ENCODE measurements at places on chromosomes 2 and 18. TPM values are rescaled to one million over a fixed set of nuclear protein-coding genes. Genes with fewer than 3 reads are reported as not detected.

GRCh38 chr2:112958428-112959108 is 19.2 kb upstream of the IL36G start:
- H3K27ac ChIP-seq = no peak overlapping the region
- H3K27me3 ChIP-seq = no peaks in the 10 kb centered on the region
- peak; percentile 40 for DNase-seq

GRCh38 chr2:237816531-237816930 is 18.0 kb downstream of the RBM44 start:
- H3K4me1 ChIP-seq = peaks cover 20% of the 10 kb centered on the region
- no peaks in the 10 kb centered on the region for H3K27me3 ChIP-seq
- no peak overlapping the region for H3K4me3 ChIP-seq
- no peaks in the 10 kb centered on the region for H3K36me3 ChIP-seq

DNA sequence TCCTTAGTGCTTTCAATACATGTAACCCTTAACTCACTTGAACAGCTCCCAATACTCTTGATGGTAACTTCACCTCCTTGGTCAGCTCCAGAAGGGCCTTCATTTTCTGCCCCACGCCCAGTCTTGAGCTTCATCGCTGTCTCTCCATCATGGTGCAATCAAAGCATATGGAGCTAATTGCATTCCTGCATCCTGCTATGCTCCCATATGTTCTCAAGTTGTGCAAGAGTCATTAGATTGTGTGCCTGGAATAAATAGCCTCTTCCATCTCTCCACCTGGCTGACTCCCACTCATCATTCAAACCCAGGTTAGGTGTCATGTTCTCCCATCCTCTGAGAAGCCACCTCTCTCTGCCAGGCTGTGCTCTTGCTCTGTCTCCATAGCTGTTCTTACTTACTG is 364.5 kb upstream of the RGPD4 start:
- no peak overlapping the region for H3K27ac ChIP-seq
- H3K4me1 ChIP-seq = no peaks in the 10 kb centered on the region
- H3K27me3 ChIP-seq = no peaks in the 10 kb centered on the region
- H3K36me3 ChIP-seq = no peaks in the 10 kb centered on the region

DNA sequence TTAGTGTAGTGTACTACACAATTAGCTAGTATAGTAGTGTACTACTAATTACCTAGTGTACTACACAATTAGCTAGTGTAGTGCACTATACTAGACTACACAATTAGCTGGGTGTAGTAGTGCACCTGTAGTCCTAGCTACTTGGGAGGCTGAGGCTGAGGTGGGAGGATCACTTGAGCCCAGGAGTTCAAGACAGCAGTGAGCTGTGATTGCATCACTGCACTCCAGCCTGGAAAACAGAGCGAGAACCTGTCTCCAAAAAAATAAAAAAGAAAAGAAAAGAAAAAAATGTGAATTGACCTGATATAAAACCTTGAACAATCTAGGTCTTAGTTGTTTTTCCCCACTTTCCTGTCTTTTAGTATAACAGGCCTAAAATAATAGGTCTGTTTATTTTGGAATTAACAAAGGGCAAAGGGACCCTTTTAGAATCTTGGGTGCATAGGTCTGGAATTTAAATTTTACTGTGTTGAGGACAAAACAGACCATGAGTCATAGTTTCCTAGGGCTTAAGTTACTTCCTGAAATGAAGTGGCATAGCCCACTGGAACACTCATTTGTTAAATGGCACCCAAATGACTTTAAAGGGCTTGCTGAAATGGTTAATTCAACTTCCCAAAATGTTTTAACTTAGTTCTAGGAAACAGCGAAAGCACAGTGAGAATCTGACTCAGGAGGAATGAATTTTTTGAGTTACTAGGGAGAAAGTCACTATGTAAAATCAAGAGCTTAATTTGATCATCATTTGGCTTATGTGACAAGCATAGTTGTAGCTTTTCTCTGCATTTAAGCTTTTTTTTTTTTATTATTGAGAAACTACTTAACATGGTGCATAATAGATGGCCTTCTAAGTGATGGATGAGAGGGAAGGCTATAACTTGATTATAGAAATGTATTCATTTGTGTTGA is 50.7 kb upstream of the ARL5A start:
- peak overlapping the region; percentile 24 for H3K27ac ChIP-seq
- peak; percentile 60 for DNase-seq
- H3K4me3 ChIP-seq = no peak overlapping the region
- no peaks in the 10 kb centered on the region for H3K36me3 ChIP-seq
- peaks cover 7% of the 10 kb centered on the region for H3K4me1 ChIP-seq

DNA sequence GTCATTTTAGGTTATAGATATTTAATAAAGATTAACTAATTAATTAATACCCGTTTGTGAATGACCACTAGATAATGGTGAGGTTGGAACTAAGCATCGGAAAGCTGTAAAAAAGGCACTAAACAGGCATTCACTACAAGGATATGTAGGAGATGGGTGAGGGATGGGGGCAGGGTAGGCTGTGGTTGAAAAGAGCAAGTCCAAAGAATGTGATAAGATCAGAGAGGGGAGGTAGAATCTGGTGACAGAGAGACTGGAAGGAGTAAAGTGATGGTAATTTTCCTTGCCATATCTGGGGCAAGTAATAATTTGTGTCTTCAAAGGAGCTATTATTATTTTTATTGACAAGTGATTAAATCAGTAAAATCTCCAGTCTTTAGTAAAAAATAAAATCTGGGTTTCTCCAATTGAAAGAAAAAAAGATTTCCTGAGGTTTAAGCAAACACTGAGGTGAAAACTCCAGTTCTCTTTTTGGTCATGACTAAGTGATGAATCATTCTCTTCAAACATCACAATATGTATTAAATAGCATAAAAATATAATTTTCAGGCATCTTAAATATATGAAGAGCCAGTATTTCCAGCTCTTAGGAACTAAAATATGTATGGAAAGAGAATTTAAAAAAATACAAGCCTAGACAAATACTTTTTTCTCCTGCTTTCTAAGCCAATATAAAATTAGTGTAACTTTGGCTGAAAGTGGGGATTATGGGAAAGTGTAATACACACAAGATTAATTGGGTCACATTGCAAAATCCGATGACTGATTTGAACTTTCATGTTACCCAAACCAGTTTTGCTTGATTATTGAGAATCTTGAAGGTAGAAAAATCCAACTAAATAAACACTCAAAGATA is 259.1 kb upstream of the RBMS1 start:
- no peaks in the 10 kb centered on the region for H3K27me3 ChIP-seq
- peak; percentile 83 for DNase-seq
- peak overlapping the region; percentile 96 for H3K27ac ChIP-seq
- H3K4me3 ChIP-seq = peak overlapping the region; percentile 43
- H3K4me1 ChIP-seq = peaks cover 56% of the 10 kb centered on the region
- no peaks in the 10 kb centered on the region for H3K36me3 ChIP-seq

DNA sequence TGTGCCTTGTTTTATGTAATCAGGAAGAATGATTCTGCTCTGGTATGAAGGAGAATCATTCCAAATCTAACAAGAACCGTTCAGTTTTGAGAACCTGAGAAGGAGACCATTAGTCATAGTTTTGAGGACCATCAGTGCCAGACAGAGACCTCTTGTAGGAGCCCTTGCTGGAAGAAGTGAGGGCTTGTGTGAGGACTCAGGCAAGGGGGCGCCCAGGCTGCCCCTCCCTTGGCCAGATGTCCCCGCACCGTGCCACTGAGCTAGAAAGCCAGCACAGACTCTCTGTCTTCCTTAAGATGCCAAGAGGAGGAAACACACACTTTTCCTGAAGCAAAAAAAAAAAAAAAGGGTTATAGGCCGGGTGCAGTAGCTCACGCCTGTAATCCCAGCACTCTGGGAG is 55.7 kb upstream of the SLC39A10 start:
- peaks cover 14% of the 10 kb centered on the region for H3K4me1 ChIP-seq
- DNase-seq = no peak
- peak overlapping the region; percentile 49 for H3K27ac ChIP-seq

GRCh38 chr2:238438856-238439849 is 12.4 kb downstream of the ASB1 start:
- H3K27ac ChIP-seq = peak overlapping the region; percentile 81

- no peaks in the 10 kb centered on the region for H3K27me3 ChIP-seq
- H3K27ac ChIP-seq = no peak overlapping the region
- no peaks in the 10 kb centered on the region for H3K36me3 ChIP-seq
- H3K4me3 ChIP-seq = no peak overlapping the region
Measured at GRCh38 chr2:112957511-112957910, 20.3 kb upstream of the IL36G start.

DNA sequence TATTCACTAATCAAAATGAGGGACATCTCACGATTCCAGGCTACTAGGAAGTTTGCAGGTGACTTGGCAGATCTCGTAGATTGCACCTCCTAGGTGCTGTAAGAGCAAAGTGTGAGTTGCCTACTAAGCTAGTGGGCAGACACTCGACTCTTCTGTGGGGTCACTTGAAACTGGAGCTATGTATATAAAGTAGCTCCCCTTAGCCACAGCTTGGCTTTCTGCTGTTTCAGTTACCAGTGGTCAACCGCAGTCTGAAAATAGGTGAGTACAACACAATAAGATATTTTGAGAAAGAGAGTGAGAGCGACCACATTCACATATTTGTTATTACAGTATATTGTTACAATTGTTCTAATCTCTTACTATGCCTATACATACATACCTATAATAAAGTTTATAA is 23.3 kb downstream of the CTAGE1 start:
- no peak for DNase-seq
- H3K4me1 ChIP-seq = no peaks in the 10 kb centered on the region
- H3K27ac ChIP-seq = no peak overlapping the region
- no peak overlapping the region for H3K4me3 ChIP-seq
- H3K27me3 ChIP-seq = no peaks in the 10 kb centered on the region

- H3K4me3 ChIP-seq = no peak overlapping the region
- peaks cover 11% of the 10 kb centered on the region for H3K4me1 ChIP-seq
- H3K27ac ChIP-seq = no peak overlapping the region
- no peak for DNase-seq
Measured at GRCh38 chr2:19041434-19042041, 316.9 kb downstream of the OSR1 start.

- DNase-seq = peak; percentile 54
- H3K36me3 ChIP-seq = no peaks in the 10 kb centered on the region
Measured at GRCh38 chr18:21599585-21600525, 649 bp downstream of the ESCO1 start.

GRCh38 chr2:63590626-63591408 is 2.1 kb downstream of the MDH1 start:
- no peak overlapping the region for H3K27ac ChIP-seq
- DNase-seq = no peak
- peaks cover 23% of the 10 kb centered on the region for H3K4me1 ChIP-seq
- peaks cover 10% of the 10 kb centered on the region for H3K36me3 ChIP-seq

GRCh38 chr2:219384083-219384713 is 3.5 kb downstream of the DNPEP start:
- peaks cover 14% of the 10 kb centered on the region for H3K36me3 ChIP-seq
- no peak overlapping the region for H3K4me3 ChIP-seq
- peaks cover 6% of the 10 kb centered on the region for H3K4me1 ChIP-seq
- no peaks in the 10 kb centered on the region for H3K27me3 ChIP-seq
- no peak overlapping the region for H3K27ac ChIP-seq
- DNase-seq = no peak

DNA sequence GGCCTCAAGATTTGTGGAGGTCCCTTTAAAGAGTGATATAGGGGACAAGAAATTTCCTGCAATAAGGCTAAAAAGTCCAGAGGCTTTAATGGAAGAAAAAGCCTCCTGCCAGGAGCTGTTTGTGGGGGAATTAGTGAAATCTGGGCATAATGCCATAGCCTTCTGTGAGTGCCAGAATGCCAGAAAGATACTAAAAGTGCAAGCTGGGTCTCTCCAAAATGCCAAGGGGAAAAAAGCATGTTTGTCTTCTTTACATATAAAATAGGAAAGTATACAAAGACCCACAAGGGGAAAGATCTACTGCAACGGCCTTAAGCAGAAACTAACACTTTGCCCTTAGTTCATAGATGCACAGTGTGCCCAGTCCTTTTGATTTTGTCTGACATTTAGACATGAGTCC is 647.7 kb upstream of the ZNF804A start:
- H3K36me3 ChIP-seq = no peaks in the 10 kb centered on the region
- H3K4me3 ChIP-seq = no peak overlapping the region
- no peak overlapping the region for H3K27ac ChIP-seq
- no peak for DNase-seq
- no peaks in the 10 kb centered on the region for H3K27me3 ChIP-seq

DNA sequence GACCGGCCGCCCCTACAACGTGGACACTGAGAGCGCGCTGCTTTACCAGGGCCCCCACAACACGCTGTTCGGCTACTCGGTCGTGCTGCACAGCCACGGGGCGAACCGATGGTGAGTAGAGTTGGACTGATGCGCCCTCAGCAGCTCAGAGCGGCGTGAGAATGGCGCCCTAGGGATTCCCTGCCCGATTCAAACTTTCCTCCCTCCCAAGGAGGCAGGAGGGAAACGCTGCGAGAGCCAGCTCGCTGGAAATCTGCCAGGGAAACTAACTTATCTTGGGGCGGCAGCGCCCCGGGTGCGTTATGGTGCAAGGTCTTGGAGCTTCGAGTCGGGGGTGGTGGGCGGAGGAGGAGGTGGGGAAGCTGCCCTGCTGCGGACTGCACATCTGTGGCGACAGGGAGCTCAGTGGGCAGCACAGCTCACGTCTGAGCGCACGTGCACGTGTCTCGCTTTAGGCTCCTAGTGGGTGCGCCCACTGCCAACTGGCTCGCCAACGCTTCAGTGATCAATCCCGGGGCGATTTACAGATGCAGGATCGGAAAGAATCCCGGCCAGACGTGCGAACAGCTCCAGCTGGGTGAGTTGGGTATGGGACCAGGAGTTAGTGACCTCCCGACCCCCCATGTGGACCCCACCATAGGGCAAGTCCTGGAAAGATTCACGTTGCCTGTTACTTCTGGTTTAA is 697 bp downstream of the ITGA4 start:
- H3K4me3 ChIP-seq = no peak overlapping the region
- DNase-seq = no peak
- H3K36me3 ChIP-seq = no peaks in the 10 kb centered on the region
- H3K27ac ChIP-seq = no peak overlapping the region
- H3K4me1 ChIP-seq = no peaks in the 10 kb centered on the region

- no peak overlapping the region for H3K27ac ChIP-seq
- H3K27me3 ChIP-seq = peaks cover 8% of the 10 kb centered on the region
- DNase-seq = no peak
- no peak overlapping the region for H3K4me3 ChIP-seq
- no peaks in the 10 kb centered on the region for H3K4me1 ChIP-seq
Measured at GRCh38 chr18:37440206-37440605, 125.4 kb downstream of the CELF4 start.

GRCh38 chr2:239121600-239122012 is 273.7 kb downstream of the TWIST2 start:
- H3K36me3 ChIP-seq = peaks cover 12% of the 10 kb centered on the region
- H3K4me1 ChIP-seq = no peaks in the 10 kb centered on the region
- H3K4me3 ChIP-seq = no peak overlapping the region
- H3K27ac ChIP-seq = no peak overlapping the region
- H3K27me3 ChIP-seq = no peaks in the 10 kb centered on the region
- DNase-seq = no peak

RAX gene
- total RNA-seq = not detected

SFTPB gene
- not detected for total RNA-seq

AMER3 gene
- not detected for total RNA-seq

ST8SIA3 gene
- total RNA-seq = not detected

NTSR2 gene
- total RNA-seq = not detected

CRYGC gene
- not detected for total RNA-seq

CPLX4 gene
- total RNA-seq = not detected

PSMA8 gene
- not detected for total RNA-seq

DUSP19 gene
- 6.2 TPM for total RNA-seq

ROCK1 gene
- 17.7 TPM for total RNA-seq

Data from PC-9 (cell line).